NCI-H1092 treated with DMSO at 0.1 percent for 48 hours (cell line): ENCODE measurements at places on chromosomes 11 and 22.

DNA sequence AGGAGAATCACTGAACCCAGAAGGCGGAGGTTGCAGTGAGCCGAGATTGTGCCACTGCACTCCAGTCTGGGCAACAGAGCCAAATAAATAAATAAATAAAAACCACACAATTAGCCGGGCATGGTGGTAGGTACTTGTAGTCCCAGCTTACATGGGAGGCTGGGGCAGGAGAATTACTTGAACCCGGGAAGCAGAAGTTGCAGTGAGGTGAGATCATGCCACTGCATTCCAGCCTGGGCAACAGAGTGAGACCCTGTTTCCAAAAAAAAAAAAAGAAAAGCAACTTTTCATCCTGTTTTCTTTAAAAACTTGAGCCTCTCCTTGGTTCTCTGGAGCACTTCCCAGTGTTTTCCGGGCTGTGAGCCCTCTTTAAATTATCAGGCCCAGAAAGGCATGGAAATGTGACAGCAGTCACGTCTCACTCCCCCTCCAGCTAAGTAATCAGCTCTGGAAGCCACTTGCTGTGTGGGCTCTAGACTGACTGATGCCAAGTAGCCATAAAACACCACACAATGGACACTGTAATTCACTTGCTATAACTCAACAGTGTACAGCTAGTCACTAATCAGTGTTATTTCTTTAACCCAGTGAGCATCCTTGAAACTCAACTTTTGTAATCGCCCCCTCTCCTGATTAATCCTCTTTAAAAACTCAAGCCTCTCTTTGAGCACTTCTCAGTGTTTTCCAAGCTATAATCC is 13.0 kb upstream of the MCHR1 start:
- DNase-seq: no peak

GRCh38 chr11:97751405-97751804 is 1269.3 kb upstream of the CNTN5 start:
- peak; percentile 96 for DNase-seq

GRCh38 chr22:32697331-32697995 is 104.0 kb upstream of the TIMP3 start:
- no peak for DNase-seq

- no peak for DNase-seq
These were observed 8.9 kb upstream of the EHD1 start for GRCh38 chr11:64887234-64887756.

DNA sequence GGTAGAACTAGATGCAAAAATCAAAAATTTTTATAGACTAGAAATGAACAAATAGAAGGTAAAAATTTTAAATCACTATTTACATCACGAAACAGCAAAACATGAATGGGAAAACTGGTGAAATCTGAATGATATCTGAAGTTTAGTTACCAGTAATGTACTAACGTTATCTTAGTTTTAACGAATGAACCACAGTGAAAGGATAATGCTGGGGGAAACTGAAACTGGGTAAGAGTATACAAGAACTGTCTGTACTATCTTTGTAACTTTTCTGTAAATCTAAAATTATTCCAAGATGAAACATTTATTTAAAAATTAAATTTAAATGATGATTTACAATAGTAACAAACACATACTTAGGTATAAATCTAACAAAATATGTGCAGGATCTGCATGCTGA is 7.4 kb downstream of the GDPD4 start:
- DNase-seq: no peak

- DNase-seq: no peak
These were observed 30.0 kb downstream of the MOV10L1 start for GRCh38 chr22:50119768-50120251.
